ENCODE measurements at places on chromosomes 2 and 18.

- no peak for DNase-seq
These were observed 29.4 kb downstream of the LIPG start for GRCh38 chr18:49591271-49591670.

DNA sequence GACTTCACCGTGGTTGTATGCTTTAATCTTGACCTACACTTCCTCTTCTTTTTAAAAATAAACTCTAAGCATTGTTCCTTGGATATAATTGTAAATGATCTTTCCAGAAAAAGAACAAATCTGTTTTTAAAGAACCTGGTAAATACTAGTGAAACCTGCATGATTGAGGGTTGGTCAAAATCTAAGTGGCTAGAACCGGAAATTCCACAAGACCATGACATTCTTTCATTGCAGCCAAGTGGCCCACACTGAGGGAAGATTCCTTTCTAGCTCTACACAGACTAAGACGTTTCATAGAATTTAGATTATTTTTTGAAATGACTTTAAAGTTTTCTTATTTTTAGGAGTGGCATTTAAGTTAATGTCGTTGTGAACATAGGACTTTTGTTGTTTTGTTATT lies 356.7 kb downstream of the NYAP2 start:
- DNase-seq: no peak

DNA sequence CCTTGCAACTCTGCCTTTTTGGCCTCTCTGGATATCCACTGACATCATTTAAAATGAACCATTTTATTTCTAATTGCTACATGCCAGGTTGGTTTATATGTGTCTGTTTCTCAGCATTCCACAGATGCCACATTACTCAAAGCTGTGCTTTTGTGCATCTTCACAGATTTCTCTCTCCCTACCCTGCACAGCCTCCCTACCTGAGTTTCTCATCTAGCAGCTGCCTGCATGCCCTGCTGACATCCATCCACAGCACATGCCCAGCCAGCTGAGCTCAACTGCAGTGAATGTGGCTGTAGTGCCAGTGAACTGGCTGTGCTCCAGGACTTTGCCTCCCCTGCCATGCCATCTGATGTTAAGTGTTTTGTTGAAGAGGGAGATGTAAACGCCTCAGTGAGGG lies 44.5 kb downstream of the PKP4 start:
- no peak for DNase-seq

GRCh38 chr2:10557506-10558265 lies 109.6 kb upstream of the ODC1 start:
- DNase-seq: no peak

DNA sequence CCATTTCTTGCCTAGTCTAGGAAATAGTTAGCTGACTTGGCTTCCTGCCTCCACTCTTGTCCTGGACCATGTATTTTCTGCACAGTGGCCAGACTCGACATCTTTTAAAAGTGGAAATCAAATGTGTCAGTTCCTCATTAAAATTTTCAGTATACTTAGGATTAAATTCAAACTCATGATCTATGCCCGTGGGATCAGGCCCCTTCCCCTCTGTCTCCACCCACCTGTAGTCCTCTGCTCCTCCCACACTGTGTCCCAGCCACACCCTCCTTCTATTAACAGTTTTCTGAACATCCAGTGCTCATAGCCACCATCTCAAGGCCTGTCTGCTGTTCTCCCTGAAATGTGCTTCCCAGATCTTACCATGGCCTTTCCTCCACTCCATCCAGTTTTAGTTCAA lies 13.3 kb downstream of the ARHGAP25 start:
- peak; percentile 12 for DNase-seq

Measured in activated CD4-positive, alpha-beta memory T cell treated with anti-CD3 and anti-CD28 coated beads, Interleukin-2, amount 10 ng/mL, durations not matched to agents 7 days and 5 days (primary cell).